ENCODE measurements at places on chromosomes 6 and 20.

DNA sequence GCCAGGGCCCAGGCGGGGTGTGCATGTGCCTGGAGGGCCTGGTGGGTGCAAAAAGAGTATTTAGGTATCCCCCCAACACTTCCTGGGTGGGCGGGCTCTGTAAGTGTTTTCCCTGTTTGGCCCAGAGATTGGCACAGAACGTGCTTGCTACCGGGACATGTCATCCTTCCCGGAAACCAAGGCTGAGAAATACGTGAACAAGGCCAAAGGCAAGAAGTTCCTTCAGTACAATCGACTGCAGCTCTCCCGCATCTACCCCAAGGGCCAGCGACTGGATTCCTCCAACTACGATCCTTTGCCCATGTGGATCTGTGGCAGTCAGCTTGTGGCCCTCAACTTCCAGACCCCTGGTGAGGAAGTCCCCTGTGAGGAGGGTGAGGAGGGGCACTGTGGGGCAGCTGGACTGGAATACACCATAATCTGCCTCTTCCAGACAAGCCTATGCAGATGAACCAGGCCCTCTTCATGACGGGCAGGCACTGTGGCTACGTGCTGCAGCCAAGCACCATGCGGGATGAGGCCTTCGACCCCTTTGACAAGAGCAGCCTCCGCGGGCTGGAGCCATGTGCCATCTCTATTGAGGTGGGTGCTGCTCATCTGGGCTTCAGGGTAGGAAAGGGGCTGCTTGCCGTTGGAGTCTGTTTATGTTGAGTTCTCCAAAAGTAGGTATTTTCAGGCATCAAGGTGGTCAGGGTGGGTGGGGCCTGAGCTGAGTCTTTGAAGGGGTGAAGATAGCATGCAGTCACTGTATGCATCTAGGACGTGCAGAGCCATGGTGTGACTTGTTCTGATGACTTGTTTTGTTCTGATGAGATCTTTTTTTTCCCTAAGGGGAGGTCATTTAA lies 35.2 kb downstream of the PLCG1 start:
- DNase-seq, result no peak

DNA sequence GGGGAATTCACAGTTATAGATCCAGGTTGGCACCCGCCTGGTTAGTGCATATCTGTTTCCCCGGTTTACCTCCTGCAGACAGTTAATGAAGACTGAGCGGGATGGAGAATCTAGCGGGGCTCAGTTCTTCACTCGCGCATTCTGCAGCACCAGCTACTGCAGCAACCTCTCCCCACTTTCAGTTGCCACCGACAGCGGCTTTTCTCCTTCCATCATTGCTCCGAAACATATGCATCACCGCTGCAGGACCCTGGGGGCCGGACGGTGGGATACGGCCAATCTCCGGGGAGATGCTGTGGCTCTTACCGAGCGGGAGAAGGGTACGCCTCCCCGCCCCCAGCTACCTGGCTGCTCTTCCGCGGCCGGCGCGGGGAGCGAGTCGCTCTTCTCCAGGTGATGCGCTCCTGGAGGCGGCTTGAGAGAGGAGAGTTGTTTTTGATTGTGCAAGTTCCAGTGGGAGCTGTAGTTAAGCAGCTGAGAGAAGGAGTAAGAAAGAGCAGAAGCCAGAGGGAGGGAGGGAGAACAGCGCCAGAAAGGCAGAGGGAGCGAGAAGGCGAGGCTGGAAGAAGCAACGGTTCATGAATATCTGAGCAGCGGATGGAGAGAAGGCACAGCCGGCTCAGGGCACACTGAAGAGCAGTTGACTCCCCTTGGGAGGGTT lies at the start of gene SGK1:
Gene SGK1, minus strand, starts transcription at position 642 of the 661 bp plus-strand sequence. CDS start 652 bp downstream, outside the sequence.
- no peak for DNase-seq

- DNase-seq, result no peak
Observed at GRCh38 chr6:128275030-128275429, 245.4 kb downstream of the PTPRK start.

GRCh38 chr6:6366803-6367202 lies 46.3 kb upstream of the F13A1 start:
- no peak for DNase-seq

DNA sequence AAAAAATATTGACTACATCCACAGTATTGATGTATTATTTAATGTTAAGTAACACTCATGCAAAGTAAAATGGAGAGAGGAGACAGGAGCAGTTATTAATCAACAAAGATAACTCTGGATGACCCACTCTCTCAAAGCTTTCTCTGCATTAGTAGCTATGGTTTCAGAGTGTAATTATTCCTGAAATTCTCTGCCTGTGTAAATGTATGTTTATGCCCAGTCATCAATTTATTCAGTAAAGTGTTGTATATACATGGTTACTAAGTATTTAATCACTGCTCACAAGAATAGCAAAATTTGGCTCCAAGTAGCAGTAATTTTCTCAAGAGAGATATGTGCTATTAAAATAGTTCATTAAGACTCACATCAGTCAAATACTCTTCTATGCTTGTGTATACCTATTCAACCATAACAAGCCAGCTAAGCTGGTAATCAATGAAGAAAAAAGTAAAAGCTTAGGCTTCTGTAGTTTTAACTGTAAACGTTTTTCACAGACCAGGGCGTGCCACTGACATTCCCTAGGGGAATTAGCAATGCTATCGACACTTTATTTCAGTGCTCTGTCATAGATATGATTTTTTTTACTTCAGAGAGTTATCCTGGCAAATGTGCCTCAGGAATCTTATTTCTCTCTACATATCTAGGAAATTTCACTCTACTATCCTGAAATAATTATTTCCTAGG lies 54.0 kb upstream of the RAB32 start:
- no peak for DNase-seq

GRCh38 chr6:158283304-158283980 lies 28.8 kb upstream of the TULP4 start:
- peak; percentile 39 for DNase-seq

GRCh38 chr6:132713352-132714134 lies at the start of gene VNN1:
TSS of gene VNN1 (minus strand) at chr6:132714055. CDS start at chr6:132714035, 20 bp downstream.
- peak; percentile 55 for DNase-seq

DNA sequence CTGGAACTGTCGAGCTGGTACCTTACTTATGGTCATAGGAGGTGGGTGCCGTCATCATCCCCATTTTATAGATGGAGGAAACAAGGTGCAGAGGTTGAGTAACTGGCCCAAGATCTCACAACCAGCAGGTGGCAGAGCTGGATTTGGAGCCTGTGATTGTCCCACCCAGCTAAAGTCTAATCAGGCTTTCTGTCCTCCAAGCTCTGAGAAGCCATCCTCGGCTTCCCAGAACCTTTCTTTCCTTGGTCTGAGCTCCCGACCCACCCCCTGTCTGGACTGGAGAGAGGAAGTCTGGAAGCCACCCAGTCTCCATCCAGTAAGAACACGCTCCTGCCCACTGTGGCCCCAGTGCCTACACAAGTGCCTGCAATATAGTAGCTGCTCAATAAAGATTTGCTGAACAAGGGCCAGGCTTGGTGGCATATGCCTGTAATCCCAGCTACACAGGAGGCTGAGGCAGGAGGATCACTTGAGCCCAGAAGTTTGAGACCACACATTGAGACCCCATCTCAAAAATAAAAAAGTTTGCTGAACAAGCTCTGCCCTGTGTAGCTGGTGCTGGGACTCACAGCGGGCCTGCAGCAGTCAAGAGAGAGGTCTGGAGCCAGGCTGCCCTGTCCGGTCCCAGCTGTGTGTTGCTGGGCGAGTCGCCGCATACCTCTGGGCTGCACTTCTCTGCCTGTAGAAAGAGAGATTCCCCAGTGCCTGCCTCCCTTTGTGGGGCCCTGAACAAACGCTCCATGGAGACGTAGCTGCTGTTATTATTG lies 32.5 kb upstream of the DLGAP4 start:
- peak; percentile 21 for DNase-seq

- DNase-seq, result peak; percentile 82
Observed at GRCh38 chr6:41707565-41708200, 27.7 kb downstream of the TFEB start.

DNA sequence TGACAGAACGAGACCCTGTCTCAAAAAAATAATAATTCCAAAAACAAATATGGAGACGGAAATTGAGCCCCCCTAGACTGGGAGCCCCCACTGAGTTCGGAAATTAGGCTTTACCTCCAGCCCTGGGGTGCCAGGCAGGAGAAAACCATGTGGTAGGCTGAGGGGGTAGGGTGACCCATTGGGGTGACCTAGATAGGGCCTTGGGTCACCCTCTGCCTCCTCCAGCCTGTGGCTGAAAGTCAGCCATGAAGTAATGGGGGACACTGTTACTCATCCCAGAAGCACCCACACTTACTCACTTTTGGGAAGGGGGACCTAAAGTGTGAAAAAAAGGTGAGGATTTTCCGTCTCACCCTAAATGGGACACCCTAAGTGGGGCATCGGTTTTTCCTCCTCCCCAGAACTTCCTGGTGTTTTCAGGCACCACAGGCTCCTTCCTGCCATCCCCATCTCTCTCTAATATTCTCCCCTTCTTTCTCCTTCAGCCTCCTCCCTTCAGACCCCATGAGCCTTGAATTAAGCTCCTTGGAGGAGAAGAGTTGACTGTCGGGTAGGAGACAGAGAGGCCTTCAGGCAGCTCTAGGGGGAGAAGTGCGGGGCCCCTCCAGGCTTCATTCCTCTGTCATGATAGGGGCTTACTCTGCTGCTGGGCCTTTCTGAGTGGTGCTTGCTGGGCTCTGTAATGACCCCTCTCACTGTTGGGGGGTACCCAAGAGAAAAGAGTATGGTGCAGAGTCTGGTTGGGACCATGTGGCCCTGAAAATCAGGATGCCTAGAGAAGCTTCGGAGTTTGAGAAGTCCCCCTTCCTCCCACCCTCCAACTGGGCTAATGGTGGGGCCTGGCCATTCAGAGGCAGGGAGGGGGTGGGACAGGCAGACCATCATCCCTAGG lies 2.4 kb downstream of the LTB start:
- DNase-seq, result no peak

GRCh38 chr6:87630746-87631145 lies 40.8 kb downstream of the ORC3 start:
- no peak for DNase-seq

DNA sequence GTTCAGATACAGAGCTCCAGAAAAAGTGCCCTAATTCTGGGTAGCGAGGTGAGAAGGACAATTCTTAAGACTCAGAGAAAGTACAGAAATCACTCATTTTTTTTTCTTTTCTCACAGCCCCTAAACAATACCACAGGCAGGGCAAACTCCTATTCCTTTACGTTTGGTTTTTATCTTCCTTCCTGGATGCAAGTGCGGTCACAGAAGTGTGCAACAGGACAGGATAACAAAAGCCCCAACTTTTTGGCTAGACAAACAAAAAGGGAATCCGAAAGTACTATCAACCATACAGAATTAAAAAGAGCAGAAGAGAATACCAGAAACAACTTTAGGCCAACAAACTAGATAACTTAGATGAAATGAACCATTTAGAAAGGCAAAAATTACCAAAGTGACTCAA lies 18.4 kb upstream of the BEND6 start:
- DNase-seq, result no peak

DNA sequence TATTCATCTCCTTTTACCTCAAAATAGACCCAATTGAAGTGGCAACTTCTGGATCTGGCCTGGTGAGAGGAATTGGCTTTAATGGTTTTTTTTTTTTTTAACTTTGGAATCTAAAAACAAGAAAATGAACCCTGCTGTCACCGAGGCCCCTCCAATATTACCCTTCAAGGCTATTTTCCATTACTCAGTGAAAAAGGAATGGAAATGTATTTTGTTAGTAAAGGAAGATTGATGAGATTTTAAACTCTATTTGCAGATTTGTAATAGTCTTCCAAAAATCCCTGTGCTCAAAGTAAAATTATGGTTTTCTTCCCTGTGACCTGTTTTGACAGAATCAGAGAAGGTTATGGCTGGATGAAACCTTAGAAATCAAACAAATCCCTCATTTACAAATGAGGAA lies 102.9 kb downstream of the TMEM170B start:
- DNase-seq, result no peak

- no peak for DNase-seq
Observed at GRCh38 chr6:18477301-18477941, 90.3 kb downstream of the RNF144B start.

- DNase-seq, result peak; percentile 42
Observed at GRCh38 chr6:155223646-155224451, 40.0 kb upstream of the CLDN20 start.

GRCh38 chr6:20313051-20313450 lies 88.6 kb upstream of the E2F3 start:
- no peak for DNase-seq

- no peak for DNase-seq
Observed at GRCh38 chr6:11785415-11785773, 6.8 kb upstream of the ADTRP start.
